WTC11 (cell line): ENCODE measurements at places on chromosomes 11 and 22. TPM values are rescaled to one million over a fixed set of nuclear protein-coding genes. Genes with fewer than 3 reads are reported as not detected.

- H3K4me1 ChIP-seq: peaks cover 4% of the 10 kb centered on the region
- H3K4me3 ChIP-seq: no peak overlapping the region
- peaks cover 20% of the 10 kb centered on the region for H3K36me3 ChIP-seq
- no peaks in the 10 kb centered on the region for H3K27me3 ChIP-seq
- no peak for DNase-seq
These were observed 6.1 kb downstream of the UQCR10 start for GRCh38 chr22:29773233-29773632.

DNA sequence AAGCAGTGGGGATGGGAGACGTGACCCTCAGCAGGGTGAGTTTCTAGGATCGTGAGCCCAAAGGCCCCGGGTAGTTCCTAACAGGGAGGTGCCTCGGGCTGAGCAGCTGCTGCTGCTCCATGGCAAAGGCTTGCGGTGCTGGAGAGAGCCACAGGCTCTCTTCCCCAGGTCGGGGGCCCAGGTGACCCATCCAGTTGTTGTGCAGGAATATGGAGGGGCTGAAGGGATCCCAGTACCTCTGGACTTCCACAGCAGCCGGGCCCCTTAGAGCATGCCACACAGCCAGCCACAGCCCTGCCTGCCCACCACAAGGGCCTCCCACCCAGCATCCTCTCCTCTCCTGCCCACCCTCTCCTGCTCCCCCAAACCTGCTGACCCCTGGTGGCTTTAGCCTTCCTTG is 49.3 kb downstream of the BUD13 start:
- peaks cover 6% of the 10 kb centered on the region for H3K4me1 ChIP-seq
- H3K27ac ChIP-seq: no peak overlapping the region
- no peaks in the 10 kb centered on the region for H3K36me3 ChIP-seq
- DNase-seq: no peak

DNA sequence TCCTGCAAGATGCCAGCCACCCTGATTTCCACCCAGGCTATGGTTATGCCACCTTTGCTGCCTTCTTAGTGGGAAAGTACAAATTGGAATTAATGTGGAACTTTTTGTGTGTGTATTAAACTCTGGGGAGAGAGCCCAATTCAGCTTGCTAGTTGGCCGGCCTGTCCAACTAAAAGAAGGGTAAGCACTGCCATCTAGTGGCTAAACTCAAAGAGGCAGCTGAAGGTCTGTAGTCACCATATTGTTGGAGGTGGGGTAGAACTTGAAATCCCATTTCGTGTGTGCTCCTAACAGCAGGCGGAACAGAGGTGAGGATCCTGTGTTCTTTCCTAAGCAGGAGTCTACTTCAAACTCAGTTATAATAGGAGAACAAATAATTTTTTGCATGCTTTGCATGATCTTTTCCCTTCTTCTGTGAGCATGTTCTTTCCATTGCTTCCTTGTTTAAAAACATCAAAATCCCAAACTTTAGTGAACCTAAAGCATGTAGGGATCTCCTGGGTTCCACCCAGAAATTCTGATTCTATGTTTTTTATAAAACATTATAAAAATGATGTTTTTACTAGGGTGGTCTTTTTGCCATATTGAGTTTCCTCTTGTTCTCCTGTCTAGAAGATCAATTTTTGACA is 138.8 kb upstream of the SORL1-AS1 start:
- H3K27me3 ChIP-seq: no peaks in the 10 kb centered on the region
- no peak overlapping the region for H3K27ac ChIP-seq
- H3K4me1 ChIP-seq: no peaks in the 10 kb centered on the region
- no peak overlapping the region for H3K4me3 ChIP-seq
- DNase-seq: peak; percentile 70
- H3K36me3 ChIP-seq: peaks cover 76% of the 10 kb centered on the region

- no peak overlapping the region for H3K4me3 ChIP-seq
- H3K4me1 ChIP-seq: peaks cover 8% of the 10 kb centered on the region
- 0 out of 2 replicates have a peak overlapping the region, but pooled peaks have one; percentile 67 for H3K27ac ChIP-seq
- H3K27me3 ChIP-seq: no peaks in the 10 kb centered on the region
- DNase-seq: no peak
- H3K36me3 ChIP-seq: peaks cover 9% of the 10 kb centered on the region; the same call in 1 of the 2 replicates
These were observed 232.2 kb downstream of the GUCY1A2 start for GRCh38 chr11:106785913-106786650.

DNA sequence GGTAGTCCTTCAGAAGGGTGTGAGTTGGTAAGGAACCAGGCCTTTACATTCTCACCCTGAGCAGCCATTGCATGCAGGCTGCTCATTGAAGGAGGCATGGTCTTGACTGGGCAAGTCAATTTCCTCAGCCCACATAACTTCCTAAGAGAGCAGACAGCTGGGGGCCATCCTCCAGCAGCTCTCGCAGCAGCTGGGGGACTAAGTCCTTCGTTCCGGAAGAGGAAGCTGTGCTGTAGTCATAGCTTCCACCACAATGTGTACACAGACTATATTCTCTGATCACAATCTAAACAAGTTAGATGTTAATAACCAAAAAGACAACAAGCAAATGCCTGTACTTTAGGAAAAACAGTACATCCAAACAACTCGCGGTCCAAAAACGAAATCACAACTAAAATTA is 30.1 kb upstream of the MPPED1 start:
- no peaks in the 10 kb centered on the region for H3K36me3 ChIP-seq
- H3K4me1 ChIP-seq: no peaks in the 10 kb centered on the region; the same call in 1 of the 2 replicates
- H3K27me3 ChIP-seq: peaks cover 17% of the 10 kb centered on the region
- DNase-seq: no peak

DNA sequence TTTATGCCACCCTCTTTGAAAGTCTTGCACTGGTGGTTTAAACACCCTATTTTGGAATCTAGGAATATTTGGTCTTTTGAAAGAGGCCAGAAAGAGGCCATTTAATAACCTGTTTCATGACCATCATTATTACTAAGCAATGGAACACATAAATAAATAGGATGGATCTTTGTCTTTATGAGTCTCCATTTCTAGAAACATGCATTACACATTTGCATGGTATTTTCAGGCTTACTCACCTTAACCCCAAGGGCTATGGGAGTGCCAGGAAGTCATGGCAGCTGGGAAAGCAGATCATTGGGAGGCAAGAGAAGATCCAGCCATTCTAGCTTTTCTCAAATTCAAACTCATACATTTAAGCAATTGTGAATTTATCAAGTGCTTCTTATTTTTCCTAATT is 185.8 kb upstream of the POU2AF2 start:
- no peaks in the 10 kb centered on the region for H3K27me3 ChIP-seq
- H3K4me1 ChIP-seq: peaks cover 7% of the 10 kb centered on the region
- H3K36me3 ChIP-seq: peaks cover 5% of the 10 kb centered on the region
- no peak overlapping the region for H3K27ac ChIP-seq
- no peak overlapping the region for H3K4me3 ChIP-seq

Gene MN1
- 16.3 to 21.3 TPM (median 16.7 TPM) in 3 replicates for total RNA-seq

Gene OR4A15
- total RNA-seq: not detected in 3 replicates

Gene IFITM1
- 544 to 679 TPM (median 640 TPM) in 3 replicates for total RNA-seq

Gene OR8G1
- total RNA-seq: not detected in 3 replicates

Gene CABP7
- total RNA-seq: 0.11 to 0.17 TPM in 2 of 3 replicates, not detected in the other

Gene MPPED1
- 0.16 to 0.35 TPM (median 0.21 TPM) in 3 replicates for total RNA-seq

Gene CD248
- 2.6 to 2.8 TPM (median 2.7 TPM) in 3 replicates for total RNA-seq

Gene GGTLC3
- not detected in 3 replicates for total RNA-seq
